ENCODE measurements at places on chromosomes 7 and 10. TPM values are rescaled to one million over a fixed set of nuclear protein-coding genes. Genes with fewer than 3 reads are reported as not detected.

The PVRIG gene
- total RNA-seq, result 0.30 TPM

The GIMAP7 gene
- 0.25 TPM for total RNA-seq

The CPXM2 gene
- total RNA-seq, result 0.12 TPM

The AGBL3 gene
- total RNA-seq, result 1.9 TPM

The RBM48 gene
- 14.6 TPM for total RNA-seq

DNA sequence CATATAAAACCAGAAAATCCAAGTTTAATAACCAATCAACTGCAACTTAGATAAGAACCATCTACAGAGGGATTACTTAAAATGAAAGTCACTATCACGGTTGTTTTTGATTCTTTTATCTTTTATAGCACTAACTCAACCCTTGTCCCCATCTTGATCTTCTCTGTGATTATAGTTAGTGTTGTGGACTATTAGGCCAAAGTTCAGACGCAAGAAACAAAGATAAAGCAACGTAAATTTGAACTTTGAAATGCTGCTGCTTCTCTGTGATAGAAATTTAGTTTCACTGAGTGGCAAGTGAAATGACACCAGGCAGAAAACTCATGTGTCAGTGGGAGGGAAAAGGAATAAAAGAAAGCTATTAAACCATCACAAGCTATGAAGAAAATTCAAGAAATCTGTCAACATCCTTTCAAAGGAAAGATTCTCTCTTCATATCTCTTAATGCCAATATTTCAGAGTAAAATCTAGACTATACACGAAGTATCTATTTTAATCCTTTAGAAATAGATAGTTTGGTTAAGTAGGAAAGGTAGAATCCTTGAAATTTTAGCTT, 71.8 kb upstream of the MALRD1 start:
- no peaks in the 10 kb centered on the region for H3K27me3 ChIP-seq
- no peaks in the 10 kb centered on the region for H3K4me1 ChIP-seq
- DNase-seq, result no peak
- H3K36me3 ChIP-seq, result no peaks in the 10 kb centered on the region
- no peak overlapping the region for H3K27ac ChIP-seq
- no peak overlapping the region for H3K4me3 ChIP-seq

GRCh38 chr7:45148653-45148973, 9.0 kb upstream of the RAMP3 start:
- no peaks in the 10 kb centered on the region for H3K4me1 ChIP-seq
- no peaks in the 10 kb centered on the region for H3K36me3 ChIP-seq
- DNase-seq, result no peak
- H3K27me3 ChIP-seq, result no peaks in the 10 kb centered on the region
- no peak overlapping the region for H3K27ac ChIP-seq
- H3K4me3 ChIP-seq, result no peak overlapping the region

DNA sequence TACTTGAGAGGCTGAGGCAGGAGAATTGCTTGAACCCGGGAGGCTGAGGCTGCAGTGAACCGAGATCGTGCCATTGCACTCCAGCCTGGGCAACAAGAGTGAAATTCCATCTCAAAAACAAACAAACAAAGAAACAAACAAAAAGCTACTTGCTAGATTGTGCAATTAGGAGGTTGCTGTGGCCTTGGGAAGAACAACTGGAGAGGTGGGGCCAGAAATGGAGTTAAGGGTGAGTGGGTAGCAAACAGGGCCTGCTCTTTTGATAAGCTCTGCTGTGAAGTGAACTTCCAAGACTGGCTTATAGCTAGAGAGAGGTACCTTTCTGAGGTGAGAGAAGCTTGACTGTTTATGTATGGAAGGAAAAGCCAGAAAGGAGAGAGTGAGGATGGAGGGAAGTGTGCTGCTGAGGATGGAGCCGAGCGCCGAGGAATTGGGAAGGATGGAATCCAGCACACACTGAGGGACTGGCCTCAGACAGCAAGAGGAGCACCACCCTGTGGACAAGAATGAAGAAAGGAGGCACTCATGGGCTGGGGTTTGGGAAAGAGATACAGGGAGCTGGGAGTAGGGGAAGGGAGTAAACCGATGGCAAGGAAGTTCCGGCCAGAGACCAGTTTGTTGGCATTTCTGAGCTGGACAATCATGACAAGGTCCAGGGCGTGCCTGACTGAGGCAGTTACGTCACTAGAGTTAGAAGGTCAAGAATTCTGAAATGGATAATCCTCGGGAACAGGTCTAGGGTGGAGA, 7.0 kb upstream of the RPEL1 start:
- H3K27me3 ChIP-seq, result no peaks in the 10 kb centered on the region
- H3K36me3 ChIP-seq, result no peaks in the 10 kb centered on the region
- H3K4me3 ChIP-seq, result peak overlapping the region; percentile 4

DNA sequence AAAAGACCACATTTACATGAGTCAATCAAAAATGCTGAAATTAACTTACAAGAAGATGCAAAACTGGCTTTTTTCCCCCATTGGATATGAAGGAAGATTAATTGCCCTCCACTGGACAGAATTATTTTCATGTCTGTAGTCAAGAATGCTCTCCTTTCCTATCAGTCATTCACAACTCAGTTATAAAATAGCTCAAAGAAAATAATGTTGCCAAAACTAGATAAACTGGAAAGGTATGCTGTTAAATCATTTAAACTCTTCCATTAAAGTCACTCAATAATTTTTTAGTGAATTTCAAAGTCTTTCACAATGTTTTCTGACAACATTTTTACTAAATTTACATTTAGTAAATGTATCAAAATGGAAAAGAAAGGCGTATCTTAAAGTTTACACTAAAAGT, 384.5 kb downstream of the HGF start:
- H3K4me3 ChIP-seq, result no peak overlapping the region
- H3K27ac ChIP-seq, result no peak overlapping the region
- no peaks in the 10 kb centered on the region for H3K36me3 ChIP-seq
- no peaks in the 10 kb centered on the region for H3K4me1 ChIP-seq

DNA sequence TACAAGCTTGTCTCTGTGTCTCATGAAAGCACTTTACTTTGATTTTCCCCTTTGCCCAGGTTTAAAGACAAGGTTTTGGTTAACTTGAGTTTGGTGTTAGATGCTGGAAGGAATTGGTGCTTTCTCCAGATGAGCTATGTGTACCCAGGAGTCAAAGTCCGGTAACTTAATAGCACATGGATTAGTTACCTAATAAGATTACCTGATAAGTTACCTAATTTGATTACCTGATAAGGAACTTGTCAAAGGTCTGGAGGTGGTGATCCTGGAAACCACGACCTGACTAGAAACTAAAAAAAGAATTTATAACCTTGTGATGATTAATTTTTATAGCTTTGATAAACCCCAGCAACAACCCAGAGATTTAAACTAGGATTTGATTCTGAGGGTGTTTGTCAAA, 269.9 kb upstream of the CACNA2D1 start:
- H3K4me3 ChIP-seq, result no peak overlapping the region
- no peaks in the 10 kb centered on the region for H3K4me1 ChIP-seq
- DNase-seq, result no peak

DNA sequence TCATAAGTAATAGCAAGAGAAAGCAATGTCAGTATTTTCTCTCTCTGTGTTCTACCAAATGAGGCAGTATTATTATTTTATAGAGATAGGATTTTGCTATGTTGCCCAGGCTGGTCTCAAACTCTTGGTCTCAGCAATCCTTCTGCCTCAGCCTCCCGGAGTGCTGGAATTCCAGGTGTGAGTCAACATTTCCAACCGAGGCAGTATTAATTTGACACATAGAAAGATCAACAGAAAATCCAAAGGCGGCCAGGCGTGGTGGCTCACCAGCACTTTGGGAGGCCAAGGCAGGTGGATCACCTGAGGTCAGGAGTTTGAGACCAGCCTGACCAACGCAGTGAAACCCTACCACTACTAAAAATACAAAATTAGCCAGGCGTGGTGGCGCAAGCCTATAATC, 71.8 kb downstream of the SMURF1 start:
- H3K27me3 ChIP-seq, result no peaks in the 10 kb centered on the region
- no peak overlapping the region for H3K27ac ChIP-seq
- H3K4me3 ChIP-seq, result no peak overlapping the region
- no peaks in the 10 kb centered on the region for H3K36me3 ChIP-seq
- DNase-seq, result no peak

GRCh38 chr10:101282947-101283346, 53.7 kb upstream of the LBX1 start:
- DNase-seq, result no peak
- no peaks in the 10 kb centered on the region for H3K4me1 ChIP-seq
- H3K4me3 ChIP-seq, result no peak overlapping the region
- no peaks in the 10 kb centered on the region for H3K27me3 ChIP-seq

DNA sequence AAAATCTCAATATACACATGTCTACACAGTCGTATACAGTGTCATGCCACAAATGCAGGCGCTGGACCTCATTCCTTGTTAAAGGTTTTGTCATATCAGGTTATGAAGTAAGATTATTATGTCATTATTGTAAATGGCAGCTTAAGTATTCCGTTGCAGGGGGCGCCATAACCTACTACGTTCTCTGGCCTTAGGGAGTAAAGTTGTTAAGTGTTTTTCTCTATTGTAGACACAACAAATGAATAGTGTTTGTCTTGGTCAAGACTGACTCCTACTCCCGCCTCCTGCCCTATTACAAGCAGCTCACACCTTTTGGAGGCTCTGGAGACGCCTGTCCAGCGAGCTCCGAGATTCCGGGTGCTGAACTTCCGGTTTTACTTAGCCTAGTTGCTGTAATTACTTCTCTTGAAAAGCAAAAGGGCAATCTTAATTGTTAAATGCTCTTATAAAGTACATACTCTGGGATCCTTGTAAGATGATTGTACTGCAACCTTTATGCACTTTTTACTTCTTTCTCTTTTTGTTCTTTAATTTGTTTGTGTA, 994 bp downstream of the GATAD1 start:
- peak; percentile 57 for DNase-seq
- H3K27ac ChIP-seq, result peak overlapping the region; percentile 87
- H3K4me3 ChIP-seq, result peak overlapping the region; percentile 87
- H3K4me1 ChIP-seq, result peaks cover 10% of the 10 kb centered on the region
- no peaks in the 10 kb centered on the region for H3K27me3 ChIP-seq

Measured in HCT116 (cell line).